ENCODE measurements at places on chromosomes 5 and 9. TPM values are rescaled to one million over a fixed set of nuclear protein-coding genes. Genes with fewer than 3 reads are reported as not detected.
A peak's percentile ranks its signal among the peaks of the same experiment; 100 is the strongest.

SVEP1 gene
- total RNA-seq = not detected

DNAJC25 gene
- total RNA-seq = 3.6 TPM

DDX4 gene
- total RNA-seq = 0.29 TPM

ARHGEF37 gene
- 0.37 TPM for total RNA-seq

ANKRD31 gene
- total RNA-seq = 0.28 TPM

PCDHGA5 gene
- 0.09 TPM for total RNA-seq

IFNK gene
- total RNA-seq = not detected

OMD gene
- not detected for total RNA-seq

GRCh38 chr5:66959653-66960052, 236.9 kb downstream of the CD180 start:
- no peak for DNase-seq

DNA sequence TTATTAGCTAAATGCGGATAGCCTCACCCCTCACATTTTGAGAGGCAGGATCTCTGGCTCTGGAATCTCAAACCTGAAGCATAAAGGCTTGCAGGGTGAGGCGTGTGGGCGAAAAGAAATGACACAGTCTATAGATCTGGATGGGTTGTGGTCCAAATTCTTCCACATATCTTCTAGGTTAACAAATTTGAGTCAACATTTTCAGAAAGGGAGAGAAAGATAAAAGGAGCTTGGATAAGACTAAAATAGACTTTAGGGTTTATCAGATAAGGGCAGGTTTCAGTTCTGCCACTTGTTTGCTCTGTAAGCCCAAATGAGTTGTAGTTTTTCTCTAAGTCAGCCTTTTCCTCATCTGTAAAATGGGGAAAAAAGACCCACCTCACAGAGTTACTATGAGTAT, 220.9 kb downstream of the TRIM32 start:
- no peak for DNase-seq

- DNase-seq = no peak
Measured at GRCh38 chr5:137617528-137618205, 118.2 kb downstream of the KLHL3 start.

DNA sequence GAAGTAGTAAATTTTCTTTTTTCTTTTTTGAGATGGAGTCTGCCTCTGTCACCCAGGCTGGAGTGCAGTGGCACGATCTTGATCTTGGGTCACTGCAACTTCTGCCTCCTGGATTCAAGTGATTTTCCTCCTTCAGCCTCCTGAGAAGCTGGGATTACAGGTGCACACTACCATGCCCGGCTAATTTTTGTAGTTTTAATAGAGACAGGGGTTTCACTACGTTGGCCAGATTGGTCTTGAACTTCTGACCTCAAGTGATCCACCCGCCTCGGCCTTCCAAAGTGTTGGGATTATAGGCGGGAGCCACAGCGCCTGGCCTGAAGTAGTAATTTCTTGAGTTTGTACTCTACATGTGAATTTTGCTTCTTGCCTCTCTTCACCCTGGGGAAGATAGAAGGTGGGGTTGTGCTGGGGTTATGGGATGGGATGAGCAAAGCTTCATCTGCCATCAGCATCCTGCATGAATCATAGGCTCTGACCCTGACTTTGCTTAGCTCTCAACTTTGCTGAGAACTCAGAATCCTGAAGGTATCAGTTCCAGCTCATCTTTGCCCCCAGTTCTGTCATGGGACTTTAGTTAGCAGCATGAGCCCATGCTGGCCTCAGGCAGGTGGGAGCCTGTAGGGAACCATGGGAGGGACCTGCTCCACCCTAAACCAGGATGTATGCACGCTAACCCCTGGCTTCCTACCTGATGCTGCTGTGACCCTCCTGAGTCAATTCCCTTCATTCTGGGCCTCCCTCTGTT, 9.3 kb upstream of the CCL21 start:
- DNase-seq = no peak

DNA sequence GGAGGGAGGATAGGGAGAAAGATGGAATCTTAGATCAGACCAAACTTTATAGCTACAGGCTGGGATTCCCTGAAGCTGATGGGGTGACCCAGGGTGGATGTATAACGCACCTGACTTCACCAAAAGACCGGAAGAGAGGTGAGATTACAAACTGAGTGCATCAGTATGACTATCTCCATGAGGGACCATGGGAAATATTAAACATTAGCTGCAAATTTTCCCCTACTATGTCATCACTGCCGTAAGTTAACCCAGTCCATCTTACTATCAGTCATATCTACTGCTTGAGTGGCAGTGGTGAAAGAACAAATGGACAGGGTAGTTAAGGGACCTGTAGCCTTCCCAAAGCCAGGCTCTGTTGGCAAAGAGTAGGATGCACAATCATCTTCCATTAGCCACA, 368.3 kb downstream of the EFNA5 start:
- no peak for DNase-seq

DNA sequence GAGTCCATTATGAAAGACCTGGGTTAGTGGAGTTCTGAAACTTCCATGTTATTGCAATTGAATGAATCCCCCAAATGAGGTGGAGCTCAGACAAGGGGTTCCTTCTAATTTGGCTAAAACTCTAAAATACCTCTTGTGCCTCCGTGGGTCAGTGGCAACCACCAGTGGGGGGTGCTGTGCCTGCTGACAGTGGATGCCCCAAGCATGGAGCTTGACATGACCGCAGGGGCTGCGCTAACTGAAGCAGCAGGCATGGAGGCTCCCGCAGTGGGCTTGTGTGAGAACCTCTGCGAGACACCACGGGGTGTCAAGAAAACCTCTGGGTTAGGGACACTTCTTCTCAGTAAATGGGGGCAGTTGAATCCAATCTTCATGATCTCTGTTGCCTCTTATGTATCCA, 200.5 kb downstream of the DRD1 start:
- DNase-seq = no peak

DNA sequence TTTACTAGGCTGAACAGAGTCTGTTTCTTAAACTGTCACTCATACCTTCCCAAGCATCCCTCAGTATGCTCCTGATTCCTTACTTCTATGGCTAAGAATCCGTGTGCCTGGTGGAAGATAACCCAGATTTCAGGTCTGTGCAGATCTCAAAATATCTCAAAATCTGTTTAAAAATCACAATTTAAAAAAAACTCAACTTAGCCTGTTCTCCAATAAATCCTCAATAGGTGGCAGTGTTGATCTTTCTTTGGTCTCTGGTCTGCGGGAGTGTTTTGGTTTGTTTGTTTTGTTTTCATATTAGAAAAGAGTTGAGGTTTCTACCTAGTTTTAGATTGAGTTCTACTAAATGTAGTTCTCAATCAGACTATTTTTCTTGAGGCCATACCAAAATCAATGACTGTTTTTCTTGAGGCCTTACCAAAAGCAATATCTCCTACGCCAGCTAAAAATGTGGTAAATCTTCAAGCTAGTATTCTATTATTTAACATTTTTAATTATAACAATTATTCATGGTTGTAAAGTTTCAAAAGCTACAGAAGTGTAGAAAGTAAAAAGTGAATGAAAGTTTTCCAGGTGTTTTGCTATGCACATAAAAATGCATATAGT, 57.9 kb downstream of the TGFBR1 start:
- no peak for DNase-seq

- no peak for DNase-seq
Measured at GRCh38 chr9:110188991-110189390, 19.0 kb downstream of the C9orf152 start.

DNA sequence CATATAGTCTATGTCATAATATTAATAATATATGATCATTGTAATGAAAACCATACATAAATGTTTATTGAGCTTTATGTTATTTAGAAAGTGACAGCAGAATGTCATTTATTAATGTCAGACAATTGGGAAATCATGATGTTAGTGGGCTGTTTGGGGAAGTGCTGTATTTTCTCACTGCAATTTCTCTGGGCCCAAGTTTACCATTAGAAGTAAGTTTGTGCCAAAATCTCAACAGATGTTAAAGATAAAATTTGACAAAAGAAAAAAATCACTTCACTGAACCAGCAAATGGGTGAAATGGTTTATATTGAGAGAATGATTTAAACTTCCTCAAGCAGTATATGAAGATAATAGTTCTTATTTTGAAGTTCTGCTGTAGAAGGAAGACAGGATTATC, 433.2 kb upstream of the SMARCA2 start:
- no peak for DNase-seq

DNA sequence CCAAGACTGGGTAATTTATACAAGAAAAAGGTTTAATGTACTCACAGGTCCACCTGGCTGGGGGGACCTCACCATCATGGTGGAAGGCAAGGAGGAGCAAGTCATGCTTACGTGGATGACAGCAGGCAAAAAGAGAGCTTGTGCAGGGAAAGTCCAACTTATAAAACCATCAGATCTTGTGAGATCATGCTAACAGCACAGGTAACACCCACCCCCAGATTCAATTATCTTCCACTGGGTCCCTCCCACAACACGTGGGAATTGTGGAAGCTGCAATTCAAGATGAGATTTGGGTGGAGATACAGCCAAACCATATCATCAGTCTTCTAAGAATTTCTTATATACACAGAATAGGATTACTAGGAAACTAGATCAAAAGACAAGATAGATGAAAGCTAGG, 555.6 kb downstream of the PRR16 start:
- no peak for DNase-seq

DNA sequence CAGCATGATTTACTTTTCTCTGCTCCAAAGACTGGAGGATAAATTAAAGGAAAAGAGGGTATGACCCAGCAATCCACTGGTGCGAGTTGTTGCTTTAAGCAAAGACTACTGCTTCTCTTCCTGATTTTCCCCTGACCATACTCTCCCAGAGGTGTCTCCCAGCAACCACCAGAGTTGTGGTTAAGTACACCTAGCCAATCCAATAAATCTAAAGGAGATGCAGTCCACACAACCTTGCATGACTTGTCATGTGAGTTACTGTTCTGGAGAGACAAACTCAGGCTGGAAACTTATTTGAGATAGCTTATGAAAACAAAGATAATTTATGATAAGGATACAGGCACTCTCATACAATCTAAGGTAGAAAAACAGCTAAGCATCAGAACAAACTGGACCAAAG, 11.9 kb downstream of the TMC1 start:
- DNase-seq = no peak

- DNase-seq = peak; percentile 61
Measured at GRCh38 chr5:66553916-66554575, 42.1 kb upstream of the MAST4 start.

DNA sequence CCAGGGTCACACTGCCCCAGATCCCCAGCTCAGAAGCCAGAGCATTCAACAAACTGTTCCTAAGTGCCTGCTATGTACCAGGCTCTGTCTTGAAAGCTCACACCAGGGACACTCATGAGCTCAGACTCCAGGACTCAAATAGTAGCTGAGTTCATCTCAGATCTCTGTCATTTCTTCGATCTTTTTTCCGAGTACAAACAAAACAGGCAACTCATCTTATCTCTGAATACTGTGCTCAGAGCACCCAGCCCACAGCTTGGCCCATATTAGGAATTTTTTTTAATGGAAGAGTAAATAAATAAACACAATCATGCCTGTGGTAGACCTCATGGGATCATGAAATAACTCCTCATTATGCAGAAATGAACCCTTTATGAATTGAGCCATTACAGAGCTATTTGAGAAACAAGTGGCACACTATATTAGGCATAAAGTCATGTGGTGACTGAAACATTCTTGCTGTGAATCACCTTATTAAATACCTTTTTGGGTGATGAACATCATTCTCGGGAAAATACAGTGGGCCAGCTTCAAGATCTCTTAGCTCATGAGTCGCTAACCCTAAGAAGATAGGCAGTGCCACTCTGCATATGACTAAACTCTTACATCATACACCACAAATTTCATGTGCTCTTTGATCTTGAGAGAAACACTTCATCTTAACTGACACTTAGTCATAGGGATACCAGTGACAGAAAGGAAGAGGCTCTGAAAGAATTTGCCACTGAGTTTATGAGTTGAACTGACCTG, 9.9 kb downstream of the SH3RF2 start:
- DNase-seq = peak; percentile 43

DNA sequence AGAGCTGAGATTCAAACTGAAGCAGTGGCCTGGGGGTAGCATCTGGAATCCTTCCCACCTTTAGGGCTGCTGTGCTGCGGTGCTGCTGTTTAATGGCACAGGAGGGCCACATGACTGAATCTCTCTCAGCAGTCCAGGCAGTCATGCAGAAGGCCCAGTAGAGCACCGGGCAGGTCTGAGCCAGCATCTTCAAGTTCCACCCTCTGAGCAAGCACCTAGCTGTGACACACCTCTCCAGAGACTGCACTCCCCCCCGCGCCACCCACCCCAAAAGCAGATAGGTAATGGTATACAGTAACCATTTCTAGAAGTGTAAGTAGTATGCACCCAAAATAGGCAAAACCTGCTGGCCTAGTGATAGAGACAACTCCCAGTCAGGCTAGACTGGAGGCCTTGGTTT, 8.2 kb downstream of the IL4 start:
- no peak for DNase-seq

- no peak for DNase-seq
Measured at GRCh38 chr9:83401328-83401900, 136.8 kb downstream of the FRMD3 start.

- no peak for DNase-seq
Measured at GRCh38 chr5:157225469-157226422, 40.2 kb upstream of the CYFIP2 start.

DNA sequence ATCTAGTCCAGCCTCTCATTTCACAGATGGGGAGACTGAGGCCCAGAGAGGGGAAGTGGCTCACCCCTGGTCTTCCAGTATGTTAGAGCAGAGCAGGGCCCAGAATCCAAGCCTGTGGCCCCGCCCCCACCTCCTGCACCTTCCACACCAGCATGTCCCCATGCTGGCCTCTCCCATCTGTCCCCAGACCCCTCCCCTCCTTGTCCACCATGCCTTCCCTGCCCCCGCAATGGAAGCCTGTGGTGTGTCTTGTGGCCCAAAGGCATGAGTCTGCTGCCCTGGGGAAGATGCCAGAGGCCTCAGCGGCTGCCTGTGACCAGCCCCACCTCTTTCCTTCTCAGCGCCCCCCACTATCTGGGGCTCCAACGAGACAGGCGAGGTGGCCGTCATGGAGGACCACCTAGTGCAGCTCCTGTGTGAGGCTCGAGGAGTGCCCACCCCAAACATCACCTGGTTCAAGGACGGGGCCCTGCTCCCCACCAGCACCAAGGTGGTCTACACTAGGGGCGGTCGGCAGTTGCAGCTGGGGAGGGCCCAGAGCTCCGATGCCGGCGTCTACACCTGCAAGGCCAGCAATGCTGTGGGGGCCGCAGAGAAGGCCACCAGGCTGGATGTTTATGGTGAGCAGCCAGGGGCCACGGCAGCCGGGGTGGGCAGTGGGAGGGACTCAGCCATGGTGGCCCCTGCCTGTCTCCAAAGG, 87.2 kb downstream of the HMCN2 start:
- DNase-seq = no peak

- no peak for DNase-seq
Measured at GRCh38 chr9:120742951-120743416, 28.7 kb upstream of the MEGF9 start.

- DNase-seq = no peak
Measured at GRCh38 chr9:132049900-132050299, 29.8 kb downstream of the MED27 start.

- DNase-seq = no peak
Measured at GRCh38 chr5:33776151-33776660, 115.6 kb downstream of the ADAMTS12 start.

DNA sequence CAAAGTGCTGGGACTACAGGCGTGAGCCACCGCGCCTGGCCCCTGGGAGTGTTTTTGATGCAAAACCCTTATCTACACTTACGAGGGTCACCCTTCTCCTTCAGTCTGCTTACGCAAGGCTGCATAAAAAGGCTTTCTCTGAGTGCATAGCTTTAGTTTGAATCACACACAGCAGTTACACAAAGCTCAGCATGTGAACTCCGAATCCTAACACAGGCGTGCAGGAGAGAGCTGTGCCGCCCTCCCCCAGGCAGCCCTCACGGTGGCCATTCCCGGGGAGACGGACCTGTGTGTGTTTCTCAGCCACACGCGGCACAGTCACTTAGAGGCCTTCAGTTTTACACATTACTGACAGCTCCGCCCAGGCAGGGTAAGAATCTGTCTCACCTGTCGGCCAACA, 26.7 kb downstream of the EXD3 start:
- DNase-seq = no peak

All from activated CD8-positive, alpha-beta memory T cell treated with anti-CD3 and anti-CD28 coated beads, Interleukin-2, amount 10 ng/mL, durations not matched to agents 7 days and 5 days (primary cell).